Head of caudate nucleus (tissue), 42 donors: ENCODE measurements at places on chromosomes 13 and 19.

GRCh38 chr19:47539747-47540311 is 25.0 kb upstream of the NAPA start:
- no peak for DNase-seq

DNA sequence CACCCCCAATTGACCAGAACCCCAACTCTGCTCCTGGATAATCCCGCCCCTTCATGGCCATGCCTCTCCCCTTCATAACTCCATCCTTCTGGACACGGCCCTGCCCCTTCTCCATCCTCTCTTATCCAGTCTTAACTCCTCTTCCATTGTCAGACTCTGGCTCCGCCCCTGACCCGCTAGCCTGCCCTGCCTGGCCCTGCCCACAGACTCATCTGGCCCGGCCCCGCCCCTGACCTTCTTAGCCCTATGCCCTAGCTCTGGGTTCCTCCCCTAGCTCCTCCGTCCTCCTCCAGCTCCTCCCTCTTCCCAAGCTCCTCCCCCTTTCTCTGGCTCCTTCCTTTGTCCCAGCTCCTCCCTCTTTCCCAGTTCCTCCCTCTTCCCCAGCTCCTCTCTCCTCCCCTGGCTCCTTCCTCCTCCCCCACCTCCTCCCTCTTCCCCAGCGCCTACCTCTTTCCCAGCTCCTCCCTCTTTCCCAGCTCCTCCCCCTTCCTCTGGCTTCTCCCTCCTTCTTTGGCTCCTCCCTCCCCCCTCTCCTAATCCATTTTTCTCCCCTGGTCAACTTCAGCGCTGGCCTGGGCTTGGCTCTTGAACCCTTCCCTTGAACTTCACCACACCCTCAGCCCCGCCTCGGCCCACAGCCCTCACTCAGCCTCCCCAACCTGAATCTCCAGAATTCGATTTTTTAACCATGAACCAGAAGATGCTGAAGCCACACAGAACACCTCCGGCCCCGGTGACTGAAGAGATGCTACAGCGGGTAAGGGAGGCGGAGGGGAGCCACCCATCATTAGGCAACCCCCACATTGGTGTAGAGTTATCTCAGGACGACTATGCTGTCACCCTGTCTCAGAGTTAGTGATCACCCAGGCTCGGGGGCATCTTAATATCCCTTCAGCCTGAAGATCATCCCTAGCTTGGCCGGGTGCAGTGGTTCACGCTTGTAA is 9.2 kb upstream of the ZNF358 start:
- DNase-seq = peak; percentile 77

DNA sequence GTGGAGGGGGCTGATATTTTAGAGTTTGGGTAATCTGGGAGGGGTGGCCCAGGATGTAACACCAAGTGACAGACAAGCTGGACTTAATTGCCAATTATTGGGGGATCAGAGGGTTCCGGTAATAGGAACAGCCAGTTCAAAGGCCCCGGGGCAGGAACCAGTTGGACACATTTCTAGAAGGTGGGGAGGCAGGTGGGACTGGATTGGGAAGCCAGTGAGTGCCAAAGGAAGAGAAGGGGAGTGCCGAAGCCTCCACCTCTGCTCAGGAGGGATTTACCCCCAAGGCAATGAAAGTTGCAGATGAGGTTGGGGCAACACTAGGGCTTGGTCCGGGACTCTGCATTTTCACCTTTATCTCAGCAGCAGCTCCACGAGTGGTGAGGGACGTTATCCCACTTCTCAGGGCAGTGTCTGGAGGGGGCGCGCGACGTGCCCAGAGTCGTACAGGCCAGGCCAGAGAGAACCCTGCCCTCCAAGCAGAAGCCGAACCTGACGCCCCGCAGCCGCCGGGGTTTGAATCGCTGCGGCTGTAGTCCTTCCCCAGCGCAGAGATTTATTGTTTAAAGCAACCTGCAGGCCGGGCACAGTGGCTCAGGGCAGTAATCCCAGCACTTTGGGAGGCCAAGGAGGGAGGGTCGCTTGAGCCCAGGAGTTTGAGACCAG is 5.7 kb upstream of the JUND start:
- DNase-seq = no peak

- DNase-seq = no peak
Observed at GRCh38 chr13:114140906-114141250, 8.5 kb upstream of the RASA3 start.

- DNase-seq = no peak
Observed at GRCh38 chr13:91627952-91628739, 229.7 kb downstream of the GPC5 start.
